ENCODE measurements at places on chromosomes 3 and 15.

DNA sequence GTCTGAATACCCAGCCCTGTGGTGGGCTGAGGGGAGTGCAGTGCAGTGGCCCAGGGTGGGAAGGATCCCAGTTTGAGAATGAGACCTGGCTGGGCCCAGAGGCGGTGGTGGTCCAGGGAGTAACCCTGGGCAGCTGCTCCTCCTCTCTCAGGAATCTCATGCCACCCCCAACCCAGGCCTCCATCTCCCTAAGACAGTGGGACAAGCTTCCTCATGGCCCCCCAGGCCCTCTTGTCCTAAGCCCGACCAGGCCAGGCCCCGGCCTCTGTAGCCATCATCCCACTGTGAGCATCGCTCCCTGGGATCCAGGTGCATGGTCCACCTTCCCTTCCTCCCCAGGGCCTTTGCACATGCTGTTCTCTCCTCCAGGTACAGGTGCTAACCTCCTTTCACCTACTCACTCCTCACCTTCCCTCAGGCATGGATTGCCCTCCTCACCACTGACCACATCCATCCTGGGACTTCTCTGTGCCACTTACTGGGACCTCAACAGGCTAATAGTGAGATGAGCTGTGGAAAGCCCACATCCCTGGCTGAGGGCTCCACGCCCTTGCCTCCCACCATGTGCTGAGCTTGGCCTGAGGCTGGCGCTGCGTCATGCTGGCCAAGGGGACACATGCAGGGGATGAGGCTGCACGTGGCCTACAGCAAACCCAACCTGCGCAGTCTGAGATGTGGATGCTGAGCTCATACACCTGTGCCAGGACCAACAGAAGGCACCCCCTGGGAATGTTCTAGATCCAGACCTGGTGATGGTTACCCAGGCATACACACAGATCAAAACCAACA is 9.9 kb downstream of the CHDH start:
- DNase-seq = no peak

- no peak for DNase-seq
Measured at GRCh38 chr15:68373028-68373427, 58.9 kb downstream of the ITGA11 start.

DNA sequence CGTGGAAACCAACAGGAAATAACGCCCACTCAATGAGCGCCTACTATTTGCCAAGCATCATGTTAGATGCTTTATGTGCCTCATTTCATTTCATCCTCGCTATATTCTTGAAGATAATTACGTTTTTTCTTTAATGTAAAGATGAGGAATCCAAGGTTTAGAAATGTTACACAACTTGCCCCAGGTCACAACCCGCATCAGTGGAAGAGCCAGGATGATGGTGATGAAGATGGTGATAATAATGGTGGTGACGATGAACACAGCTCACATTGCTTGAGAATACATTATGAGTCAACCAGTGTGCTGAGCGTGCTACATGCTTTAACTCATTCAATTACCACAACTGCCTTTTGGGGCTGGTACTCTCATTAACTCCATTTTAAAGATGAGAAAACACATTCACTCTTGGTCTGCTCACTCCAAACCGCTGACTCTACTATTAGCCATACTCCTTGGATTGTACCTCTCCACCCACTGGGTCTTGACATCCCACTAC is 21.5 kb upstream of the MYO1E start:
- DNase-seq = no peak

DNA sequence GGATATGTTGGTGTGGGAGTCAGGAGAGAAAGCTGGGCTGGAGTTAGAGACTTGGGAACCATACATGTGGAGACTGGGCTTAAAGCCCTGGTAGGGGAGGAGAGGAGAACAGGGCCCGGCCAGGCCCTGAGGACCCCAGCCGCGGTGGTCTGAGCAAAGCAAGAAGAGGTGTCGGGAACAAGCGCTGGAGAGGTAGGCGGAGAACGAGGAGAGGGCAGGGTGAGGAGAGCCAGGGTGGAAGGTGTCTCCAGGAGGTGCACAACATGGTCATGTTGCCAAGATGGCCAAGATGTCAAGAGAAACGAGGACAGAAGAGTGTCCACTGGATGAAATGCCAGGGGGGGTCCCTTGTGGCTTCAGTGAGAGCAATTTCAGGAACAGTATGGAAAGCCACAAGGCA is 5.5 kb downstream of the CHAC1 start:
- DNase-seq = no peak

- no peak for DNase-seq
Measured at GRCh38 chr15:101105059-101105891, 146.6 kb downstream of the CHSY1 start.

- no peak for DNase-seq
Measured at GRCh38 chr3:113981803-113982202, 34.0 kb downstream of the ZDHHC23 start.

DNA sequence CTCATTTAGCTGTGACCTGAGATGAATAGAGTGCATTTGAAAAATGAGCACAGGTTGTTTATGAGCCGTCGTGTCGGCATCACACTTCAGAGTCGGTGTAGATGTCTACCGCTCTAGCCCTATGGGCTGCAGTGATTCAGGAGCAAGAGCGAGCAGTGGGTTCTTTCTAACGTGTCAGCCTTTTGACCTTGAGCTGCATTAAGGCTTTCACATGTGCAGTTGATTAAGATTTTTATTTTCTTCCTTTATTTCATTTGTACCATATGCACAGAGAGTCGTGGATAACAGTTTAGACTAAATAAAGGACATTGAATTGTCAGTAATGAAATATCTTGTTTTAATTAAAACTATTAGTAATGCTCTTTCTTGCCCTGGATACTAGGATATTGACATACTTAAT is 368.2 kb downstream of the PTPRG start:
- DNase-seq = no peak

DNA sequence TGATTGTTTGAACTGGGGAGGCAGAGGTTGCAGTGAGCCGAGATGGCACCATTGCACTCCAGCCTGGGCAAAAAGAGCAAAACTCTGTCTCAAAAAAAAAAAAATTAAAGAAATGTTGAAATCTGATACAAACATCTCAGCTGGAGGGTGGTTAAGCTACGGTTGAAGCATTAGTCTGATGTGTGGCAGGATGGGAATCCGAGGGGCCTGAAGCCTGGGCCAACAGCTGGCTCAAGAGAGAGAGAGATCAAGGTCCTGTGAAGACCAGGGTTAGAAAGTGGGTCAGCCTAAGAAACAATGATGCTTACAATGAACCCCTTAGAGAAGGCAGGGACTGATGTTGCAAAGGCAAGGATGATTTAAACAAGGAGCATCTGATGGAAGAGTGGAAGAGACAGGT is 69.8 kb downstream of the CD200R1L start:
- DNase-seq = no peak

DNA sequence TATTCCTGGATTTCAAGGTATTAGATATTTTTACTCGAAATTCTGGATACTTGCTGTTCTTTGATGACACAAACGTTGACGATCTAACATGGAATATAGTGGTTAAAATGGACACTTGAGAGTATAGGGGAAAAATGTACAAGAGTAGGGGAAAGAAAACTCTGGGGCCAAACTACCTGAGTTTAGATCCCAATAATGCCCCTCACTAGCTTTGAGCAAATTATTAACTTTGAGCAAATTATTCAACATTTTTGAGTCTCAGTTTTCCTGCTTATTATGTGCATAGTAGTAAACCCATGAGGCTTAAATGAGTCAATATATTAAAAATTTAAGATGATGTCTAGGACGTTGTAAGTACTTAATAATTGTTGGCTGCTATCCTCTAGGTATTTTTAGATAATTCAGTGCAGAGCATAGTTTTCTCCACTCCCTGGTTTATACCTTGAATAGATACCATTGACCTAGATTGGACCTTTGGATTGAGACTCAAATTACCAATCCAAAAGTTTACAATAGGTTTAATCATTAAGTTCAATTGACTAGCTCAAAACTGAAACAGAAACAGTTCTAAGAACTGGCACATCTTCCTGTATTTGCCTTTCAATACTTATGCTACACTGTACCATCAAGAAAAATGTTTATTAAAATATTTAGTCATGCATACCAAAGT is 4.5 kb downstream of the ADGRG7 start:
- DNase-seq = no peak

DNA sequence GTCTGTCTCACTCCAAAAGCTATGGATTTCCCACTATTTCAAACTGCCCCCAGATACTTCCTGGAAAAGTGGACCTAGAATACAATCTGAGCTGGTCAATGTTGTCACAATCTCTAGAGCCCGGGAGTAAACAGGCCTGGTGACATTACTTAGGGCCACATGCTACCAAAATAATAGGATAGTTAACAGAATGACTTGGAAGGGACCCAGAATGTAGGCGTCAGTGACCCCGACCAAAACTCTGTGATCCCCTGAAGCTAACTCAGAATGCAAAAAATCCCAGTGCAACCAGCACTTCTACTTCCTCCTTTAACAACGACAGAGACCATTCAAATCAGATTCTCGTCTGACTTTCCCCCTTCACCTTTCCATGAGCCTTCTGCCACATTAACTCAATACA is 51.5 kb upstream of the CDV3 start:
- no peak for DNase-seq

GRCh38 chr15:67836955-67837354 is 2.9 kb downstream of the RNU6-1 start:
- no peak for DNase-seq

GRCh38 chr3:45510519-45510918 is 84.0 kb upstream of the LIMD1 start:
- DNase-seq = no peak

DNA sequence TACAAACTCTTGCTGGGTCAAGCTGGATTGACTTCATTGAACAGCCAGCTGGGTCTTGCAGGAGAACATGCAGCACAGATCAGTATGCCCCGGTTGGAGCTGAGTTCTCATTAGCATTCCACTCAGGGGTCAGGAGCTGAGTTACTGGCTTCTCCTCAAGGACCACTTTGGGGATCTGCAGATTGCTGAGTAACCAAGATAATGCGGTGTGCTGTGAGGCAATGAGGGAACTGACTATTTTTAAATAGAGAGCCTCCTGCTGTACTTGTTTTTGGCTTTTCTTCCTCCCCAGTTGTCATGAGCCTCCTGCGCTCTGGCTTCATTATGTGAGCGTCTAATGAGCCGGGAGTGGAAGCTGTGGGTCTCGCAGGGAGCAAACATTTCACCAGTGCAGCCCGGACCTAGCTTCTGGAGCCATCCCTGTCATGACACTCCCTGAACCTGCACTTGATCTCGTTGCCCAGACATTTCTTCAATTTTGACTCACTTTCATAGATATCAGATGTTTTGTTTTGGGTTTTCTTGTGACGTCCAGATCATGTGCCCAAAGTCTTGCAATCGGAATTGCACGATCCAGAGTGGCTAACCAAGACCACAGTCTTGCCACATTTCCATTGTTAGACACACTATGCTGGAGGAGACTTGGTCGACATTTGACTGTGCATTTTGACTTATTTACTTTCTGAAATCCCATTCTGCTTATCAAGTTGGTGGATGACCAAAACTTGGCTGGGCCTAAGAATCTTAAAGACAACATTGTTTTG is 327.2 kb downstream of the LRTM1 start:
- DNase-seq = no peak

GRCh38 chr3:112116748-112117186 is 16.3 kb downstream of the GCSAM start:
- DNase-seq = no peak

GRCh38 chr3:185691622-185692021 is 105.5 kb downstream of the SENP2 start:
- no peak for DNase-seq

DNA sequence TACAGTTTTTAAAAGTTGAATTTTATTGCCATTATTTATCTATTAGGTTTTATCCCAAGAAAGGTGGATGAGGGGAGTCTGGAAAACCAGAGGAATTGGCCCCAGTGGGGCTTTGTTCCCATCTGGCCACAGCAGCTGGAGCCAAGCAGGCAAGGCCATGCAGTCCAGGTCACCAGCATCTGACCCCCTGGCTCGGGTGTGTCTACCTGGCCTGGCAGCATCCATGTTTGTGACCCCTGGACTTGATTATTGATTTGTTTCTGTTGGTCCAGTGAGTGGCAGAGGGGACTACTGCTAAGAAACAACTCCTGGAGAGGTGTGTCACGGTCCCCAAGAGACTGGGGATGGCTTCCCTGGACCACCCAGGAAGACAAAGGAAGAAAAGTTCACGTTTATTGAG is 111.1 kb downstream of the NUP210 start:
- DNase-seq = no peak

DNA sequence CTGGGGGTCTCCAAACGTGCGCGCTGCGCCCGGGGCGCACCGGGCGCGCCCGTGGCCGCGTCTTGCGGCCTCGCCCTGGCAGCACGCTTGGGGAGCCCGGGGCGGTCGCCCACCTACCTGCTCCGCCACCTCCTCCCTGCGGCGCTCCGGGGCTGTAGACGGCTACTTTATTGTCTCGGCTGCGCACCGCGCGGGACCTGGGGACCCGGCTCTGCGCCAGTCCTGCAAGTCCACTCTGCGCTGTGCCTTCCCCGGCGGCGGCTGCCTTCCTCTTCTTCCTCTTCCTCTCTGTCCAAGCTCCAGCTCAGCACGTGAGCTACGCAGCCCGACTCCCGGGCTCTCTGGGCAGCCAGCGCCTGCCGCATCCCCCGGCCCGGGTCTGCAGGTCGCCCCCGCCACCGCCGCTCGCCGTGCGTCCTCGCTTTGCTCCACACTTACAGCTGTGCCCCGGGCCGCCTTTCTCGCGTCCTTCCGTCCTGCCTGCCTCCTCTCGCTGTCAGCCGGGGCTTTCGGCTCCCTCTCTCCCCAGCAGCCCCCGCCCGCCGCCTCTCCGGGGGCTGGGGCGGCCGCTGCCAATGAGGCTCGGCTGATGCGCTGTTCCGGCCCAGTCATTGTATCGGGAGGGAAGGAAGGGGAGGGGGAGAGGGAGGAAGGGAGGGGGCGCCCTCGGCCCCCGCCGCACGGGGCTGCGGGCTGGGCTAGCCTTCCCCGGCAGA is 156.4 kb upstream of the FRMD4B start:
- no peak for DNase-seq

DNA sequence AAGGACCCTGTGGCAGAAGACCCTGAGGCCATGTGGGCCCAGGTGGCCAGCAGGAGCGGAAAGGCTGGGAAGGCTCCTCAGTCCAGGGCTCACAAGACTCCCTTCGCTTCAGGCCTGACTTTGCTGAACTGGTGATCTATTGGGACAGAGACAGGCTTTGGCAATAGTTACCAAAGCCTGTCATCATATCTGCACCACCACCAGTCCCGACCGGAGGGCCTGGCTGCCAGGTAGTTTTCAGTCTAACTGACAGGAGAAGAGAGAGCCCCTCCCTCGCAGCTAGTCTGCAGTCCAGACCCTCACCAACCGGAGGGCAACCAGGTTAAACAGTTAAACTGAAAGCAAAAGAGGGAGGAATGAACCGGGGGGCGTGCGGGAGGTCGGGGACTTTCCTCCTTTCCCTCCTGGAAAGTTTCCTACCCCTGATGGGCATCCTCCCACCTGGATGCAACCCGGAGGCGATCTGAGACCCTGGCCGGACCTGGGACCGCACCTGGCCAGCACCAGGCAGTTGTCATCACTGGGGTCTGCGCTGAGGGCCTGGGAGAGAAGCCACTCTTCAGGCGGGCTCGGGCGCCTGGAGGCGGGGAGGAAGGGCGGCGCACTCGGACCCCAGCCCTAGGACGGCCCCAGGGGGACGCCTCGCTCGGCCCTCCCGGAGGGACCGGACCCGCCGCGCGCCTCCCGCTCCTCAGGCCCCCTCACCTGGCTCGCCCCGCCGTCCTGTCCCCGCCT is 435 bp downstream of the RAB27A start:
- DNase-seq = no peak
